ENCODE measurements at places on chromosomes 1 and 21.
A peak's percentile ranks its signal among the peaks of the same experiment; 100 is the strongest.

- no peak for DNase-seq
Measured at GRCh38 chr1:55611123-55611522, 396.0 kb upstream of the USP24 start.

DNA sequence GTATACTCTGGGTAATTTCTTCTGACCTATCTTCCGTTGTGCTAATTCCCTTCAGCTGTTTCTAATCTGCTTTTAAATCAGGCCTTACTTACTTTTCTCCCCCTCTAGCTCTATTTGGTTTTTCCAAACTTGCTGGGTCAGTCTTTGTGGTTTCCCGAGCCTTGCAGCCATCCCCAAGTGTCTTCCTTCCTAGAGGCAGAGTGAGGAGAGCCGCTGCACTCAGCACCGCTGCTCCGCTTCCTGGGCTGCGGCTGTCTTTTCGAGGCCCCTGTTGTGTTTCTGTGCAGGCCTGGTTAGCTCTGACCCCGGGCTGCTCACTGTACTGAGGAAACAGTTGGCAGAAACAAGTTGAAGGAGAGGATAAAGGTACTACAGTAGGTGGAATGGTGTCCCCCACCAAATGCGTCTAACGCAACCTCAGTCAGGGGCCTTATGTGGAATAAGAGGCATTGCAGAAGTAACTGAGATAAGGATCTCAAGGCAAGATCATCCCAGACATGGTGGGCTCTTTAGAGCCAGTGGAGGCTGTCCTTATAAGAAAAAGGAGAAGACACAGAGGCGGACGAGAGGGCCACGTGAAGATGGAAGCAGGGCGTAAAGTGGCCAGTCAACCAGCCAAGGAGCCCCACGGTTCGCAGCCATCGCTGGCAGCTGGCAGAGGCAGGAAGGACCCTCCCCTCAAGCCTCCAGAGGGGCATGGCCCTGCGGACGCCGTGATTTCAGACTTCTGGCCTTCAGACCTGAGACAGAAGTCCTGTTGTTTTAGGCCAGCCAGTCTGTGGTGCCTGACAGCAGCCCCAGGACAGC is 10.5 kb downstream of the WNT9A start:
- DNase-seq = no peak

DNA sequence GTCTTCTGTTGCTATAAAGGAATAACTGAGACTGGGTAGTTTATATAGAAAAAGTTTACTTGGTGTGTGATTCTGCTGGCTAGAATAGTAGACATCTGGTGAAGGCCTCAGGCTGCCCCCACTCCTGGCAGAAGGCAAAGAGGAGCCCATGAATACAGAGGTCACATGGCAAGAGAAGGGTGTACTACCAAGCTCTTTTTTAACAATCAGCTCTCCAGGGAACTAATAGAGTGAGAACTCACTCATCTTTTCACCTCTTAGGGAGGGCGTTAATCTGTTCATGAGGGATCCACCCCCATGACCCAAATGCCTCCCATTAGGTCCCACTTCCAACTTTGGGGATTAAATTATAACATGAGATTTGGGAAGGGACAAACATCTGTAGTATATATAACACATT is 9.3 kb downstream of the DTL start:
- DNase-seq = no peak

- DNase-seq = no peak
Measured at GRCh38 chr1:20200966-20201365, 14.6 kb upstream of the PLA2G2C start.

DNA sequence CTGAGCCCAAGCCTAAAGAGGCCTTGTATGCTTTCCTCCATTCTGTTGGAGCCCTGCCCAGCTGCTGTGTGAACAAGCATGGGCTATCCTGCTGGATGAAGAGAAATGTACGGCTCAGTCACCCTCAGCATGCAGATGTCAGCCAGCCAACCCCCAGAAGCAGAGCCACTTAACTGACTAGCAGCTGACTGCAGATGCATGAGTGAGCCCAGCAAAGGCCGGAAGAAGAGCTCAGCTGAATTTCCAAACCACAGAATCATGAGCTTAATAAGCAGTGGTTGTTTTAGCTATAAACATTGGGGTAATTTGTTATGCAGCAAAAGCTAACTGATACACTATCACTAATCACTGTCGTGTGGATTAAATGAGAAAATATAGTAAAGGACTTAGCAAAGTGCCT is 39.0 kb downstream of the FOXO6 start:
- no peak for DNase-seq

GRCh38 chr1:19043579-19044443 is 87.3 kb upstream of the IFFO2 start:
- no peak for DNase-seq

GRCh38 chr1:107434361-107434693 is 293.5 kb downstream of the NTNG1 start:
- DNase-seq = no peak

DNA sequence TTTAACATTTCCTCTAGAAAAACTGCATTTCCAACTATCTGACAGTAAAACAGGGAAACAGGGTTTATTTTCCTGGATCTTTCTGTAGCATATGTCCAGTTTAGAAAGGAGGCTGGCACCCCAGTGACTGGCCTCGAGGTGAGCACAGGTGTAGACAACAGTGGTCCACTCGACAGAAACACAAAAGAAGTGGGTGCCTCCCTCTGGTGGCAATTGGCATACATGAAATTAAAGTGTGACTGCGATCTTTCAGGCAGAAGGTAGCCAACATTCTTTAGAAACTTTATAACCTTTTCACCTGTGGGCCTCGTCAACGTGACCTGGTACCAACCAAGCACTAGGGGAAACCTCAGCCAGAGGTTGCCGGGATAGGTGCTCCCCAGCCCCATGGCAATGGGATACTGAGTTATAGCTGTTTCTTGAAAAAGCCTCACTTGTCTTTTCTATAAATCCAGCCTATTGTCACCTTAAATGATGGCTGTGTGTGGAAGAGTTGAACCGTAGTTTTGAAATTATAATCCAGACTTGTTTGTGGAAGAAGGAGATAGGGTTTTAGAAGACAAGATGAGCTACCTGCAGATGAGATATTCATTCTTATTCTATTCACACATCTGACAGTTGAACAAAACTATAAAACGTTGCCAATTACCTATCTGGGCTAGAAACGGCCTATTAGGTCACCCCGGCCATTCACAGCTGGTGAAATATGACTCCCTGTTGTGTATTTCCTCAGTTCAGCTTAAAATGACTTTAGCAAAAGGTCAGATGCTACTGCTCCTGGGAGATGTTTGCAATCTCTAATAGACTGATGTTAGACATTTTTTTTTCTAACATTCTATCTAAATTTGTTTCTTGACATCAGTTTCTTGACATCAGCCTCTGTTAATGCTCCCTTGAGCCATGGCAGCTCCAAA is 44.3 kb downstream of the PCP4 start:
- DNase-seq = no peak

GRCh38 chr21:45078877-45079281 is 4.5 kb downstream of the ADARB1 start:
- peak; percentile 61 for DNase-seq

- no peak for DNase-seq
Measured at GRCh38 chr1:234218078-234218477, 155.2 kb upstream of the COA6 start.

GRCh38 chr1:85372683-85373377 is 92.1 kb downstream of the DDAH1 start:
- DNase-seq = no peak

- DNase-seq = no peak
Measured at GRCh38 chr1:186930238-186930637, 101.5 kb downstream of the PLA2G4A start.

GRCh38 chr21:18803624-18804023 is 400.0 kb upstream of the TMPRSS15 start:
- DNase-seq = no peak

DNA sequence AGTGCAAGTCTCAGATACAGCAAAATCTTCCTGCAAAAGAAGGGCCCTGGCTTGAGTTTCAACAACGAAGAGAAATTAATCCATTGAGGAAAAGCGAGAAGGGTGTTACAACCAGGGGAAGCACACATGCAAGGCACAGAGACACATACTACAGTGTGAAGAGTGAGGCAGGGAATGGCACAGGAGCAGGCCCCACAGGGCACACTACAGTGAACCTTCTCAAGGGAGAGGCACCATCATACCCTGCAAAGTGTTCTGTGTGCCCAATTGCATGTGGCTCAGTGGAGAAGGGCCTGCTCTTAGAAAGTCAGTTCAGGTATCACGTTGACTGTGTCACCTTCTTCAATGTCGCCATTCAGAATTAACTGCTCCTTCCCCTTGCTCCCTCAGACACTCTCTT is 60.3 kb downstream of the LMX1A start:
- no peak for DNase-seq

- peak; percentile 45 for DNase-seq
Measured at GRCh38 chr1:25031966-25032667, 102.0 kb upstream of the RUNX3 start.

DNA sequence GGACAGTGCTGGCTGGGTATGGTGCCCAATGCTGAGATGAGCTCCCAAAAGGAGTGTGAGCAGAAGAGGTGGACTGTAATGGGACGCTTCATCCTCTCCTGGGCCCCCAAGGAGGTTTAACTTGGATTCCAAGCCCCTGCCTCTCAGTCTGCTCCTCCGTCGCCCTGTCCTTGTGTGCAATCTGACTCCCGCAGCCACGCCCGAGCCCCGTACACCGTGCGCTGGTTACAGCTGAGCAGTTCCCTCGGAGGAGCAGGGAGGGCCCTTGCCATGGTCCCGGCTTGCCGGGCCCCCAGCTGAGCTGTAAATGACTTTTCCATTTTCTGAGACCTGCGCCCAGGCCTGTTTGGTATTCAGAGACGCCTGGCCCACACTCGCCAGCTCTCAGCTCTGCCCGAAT is 53.7 kb downstream of the PAX7 start:
- no peak for DNase-seq

DNA sequence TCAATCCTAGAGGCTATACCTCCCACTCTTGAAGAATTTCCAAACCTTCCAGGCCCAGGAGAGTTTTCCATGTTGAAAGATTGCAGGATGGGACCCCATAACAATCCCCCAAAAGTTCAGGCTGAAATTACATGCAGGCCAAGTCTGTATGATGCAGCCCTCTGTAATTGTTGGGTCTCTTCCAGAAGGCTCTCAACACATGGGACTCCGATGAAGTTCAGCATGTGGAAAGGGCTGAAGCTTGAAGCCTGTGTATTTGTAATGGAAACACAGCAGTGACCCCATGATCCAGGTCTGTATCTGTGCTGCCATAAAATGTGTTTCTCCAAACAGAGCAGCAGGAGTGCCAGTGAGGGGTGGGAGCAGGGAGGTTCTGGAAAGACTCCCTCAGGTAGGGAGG is 202.5 kb upstream of the LYPLAL1 start:
- DNase-seq = no peak

GRCh38 chr1:90341516-90341915 is 346.6 kb downstream of the ZNF326 start:
- no peak for DNase-seq

- no peak for DNase-seq
Measured at GRCh38 chr1:208942394-208943130, 641.0 kb upstream of the CAMK1G start.

DNA sequence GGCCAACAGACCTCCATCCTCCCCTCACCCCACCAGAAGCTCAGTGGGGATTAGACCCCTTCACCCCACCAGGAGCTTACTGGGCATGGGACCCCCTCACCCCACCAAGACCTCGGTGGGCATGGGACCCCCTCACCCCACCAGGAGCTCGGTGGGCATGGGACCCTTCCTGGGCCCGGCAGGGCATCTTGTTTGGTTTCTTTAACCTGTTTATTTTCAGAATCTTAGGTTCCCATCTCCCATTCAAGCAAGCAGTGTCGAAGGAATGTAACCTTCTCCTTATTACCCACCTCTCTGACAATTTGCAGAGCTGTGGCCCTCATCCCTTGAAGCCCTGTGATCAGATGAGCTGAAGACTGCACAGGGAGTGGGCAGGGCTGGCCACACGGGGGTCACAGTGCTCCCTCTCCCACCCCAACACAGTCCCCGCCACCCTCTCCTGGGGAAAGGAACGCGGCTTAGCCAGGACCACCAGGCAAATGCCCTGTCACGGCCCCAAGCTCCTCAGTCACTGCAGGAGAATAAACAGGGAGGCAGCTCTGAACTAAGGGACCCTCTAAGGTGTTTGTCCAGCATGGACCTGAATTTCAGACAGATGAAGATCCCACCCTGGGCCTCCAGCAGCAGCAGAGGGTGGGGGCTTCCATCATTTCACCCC is 330.0 kb downstream of the NPHP4 start:
- no peak for DNase-seq

DNA sequence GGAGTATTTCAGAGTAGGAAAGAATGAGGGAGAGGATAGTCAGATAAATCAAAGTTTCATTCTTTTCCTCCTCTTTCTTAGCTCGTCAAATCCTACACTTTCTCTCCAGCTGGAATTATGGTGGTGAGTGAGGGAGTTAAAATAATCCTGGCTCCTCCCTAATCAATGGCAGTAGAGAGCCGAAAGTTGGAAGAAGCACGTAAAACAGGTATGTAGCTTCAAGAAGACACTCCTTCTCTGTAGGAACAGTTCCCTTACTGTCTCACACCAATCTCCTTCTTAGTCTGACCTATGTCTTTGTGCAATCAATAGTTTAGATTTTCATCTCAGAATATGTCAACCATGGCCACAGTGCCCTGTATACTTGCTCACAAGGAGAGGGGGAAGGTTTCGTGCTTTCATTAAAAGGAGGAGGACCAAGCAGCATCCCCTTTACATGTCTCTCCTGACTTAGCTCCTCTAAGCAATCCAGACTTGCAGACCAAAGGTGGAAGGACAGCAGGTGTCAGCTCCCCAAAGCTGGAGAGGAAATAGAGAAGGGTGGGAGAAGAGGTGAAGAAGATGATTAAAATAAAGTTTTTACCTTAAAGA is 878 bp downstream of the MINDY1 start:
- no peak for DNase-seq

GRCh38 chr1:56532350-56532683 is 47.0 kb downstream of the PLPP3 start:
- DNase-seq = no peak

All from activated CD4-positive, alpha-beta T cell treated with anti-CD3 and anti-CD28 coated beads for 1 hour (primary cell).